ENCODE measurements at places on chromosomes 7 and 10.

- no peak for DNase-seq
Observed at GRCh38 chr7:136114966-136115762, 138.0 kb upstream of the MTPN start.

DNA sequence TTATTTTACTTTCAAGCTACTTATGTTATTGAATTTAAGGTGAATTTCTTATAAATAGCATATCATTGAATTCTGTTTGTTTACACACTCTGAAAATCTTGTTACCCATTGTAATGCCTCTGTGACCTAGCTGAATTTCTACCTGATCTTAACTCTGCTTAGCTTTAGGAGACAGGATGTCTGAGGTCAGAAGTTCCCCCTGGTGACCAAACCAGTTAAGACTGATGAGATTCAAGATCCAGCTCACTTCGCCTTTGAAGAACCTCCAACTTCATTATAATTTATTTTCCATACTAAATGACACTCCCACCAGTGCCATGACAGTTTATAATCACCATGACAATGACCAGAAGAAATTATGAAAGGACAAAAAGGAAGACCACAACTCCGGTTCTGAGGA, 213.4 kb upstream of the CDC14C start:
- DNase-seq: no peak

DNA sequence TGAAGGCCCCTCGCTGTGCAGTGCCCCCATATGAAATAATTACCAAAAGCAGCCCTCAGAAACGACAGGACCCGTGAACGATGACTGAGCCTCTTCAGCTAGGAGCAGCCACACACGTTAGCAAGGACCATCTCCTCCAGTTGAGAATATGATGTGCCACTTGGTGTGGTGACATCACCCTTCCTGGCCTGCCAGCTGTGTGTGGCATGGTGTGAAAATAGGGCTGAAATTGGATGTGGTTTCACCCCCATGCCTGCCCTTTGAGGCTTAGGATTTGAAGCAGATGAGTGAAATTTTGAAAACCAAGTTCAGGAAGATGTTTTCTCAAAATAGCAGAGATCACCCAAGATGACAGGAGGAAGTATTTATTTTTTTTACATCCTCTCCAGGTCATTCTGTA, 49.1 kb upstream of the BTBD16 start:
- DNase-seq: no peak

- DNase-seq: no peak
Observed at GRCh38 chr7:91537260-91538152, 273.3 kb downstream of the FZD1 start.

- no peak for DNase-seq
Observed at GRCh38 chr10:27783660-27784059, 38.0 kb upstream of the MKX start.

- no peak for DNase-seq
Observed at GRCh38 chr7:151058781-151059366, 515 bp upstream of the SLC4A2 start.

GRCh38 chr7:108384716-108385483, 71.3 kb downstream of the NRCAM start:
- no peak for DNase-seq

All from activated T-helper 1 cell treated with anti-CD3 and anti-CD28 coated beads, Interleukin-2, amount 50 U/mL, for 16 hours (primary cell).